Glomerular endothelial cell (primary cell): ENCODE measurements at places on chromosomes 5 and 9.

GRCh38 chr5:157859227-157859575 lies 256 bp upstream of the CLINT1 start:
- DNase-seq = no peak

- no peak for DNase-seq
These were observed 30.1 kb upstream of the CNOT6 start for GRCh38 chr5:180463916-180464602.

DNA sequence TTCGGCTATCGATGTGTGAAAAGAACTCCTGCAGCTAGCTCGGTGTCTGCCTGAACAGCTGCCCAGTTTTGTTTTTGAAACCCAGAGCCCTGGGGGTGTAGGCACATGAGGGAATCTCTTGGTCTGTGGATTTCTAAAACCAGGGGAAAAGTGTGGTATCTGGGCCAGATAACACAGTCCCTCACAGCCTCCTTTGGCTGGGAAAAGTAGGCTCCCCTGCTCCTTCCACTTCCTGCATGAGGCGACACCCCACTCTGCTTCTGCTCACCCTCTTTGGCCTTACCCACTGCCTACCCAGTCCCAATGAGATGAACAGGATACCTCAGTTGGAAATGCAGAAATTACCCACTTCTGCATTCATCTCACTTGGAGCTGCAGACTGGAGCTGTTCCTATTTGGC lies 9.5 kb upstream of the CDO1 start:
- DNase-seq = no peak

- DNase-seq = no peak
These were observed 208.9 kb upstream of the DMRTA1 start for GRCh38 chr9:22237497-22238363.
